Kidney (tissue), 22 donors: ENCODE measurements at places on chromosomes 11 and 22. TPM values are rescaled to one million over a fixed set of nuclear protein-coding genes. Genes with fewer than 3 reads are reported as not detected.

- no peaks in the 10 kb centered on the region for H3K27me3 ChIP-seq
- no peak overlapping the region for H3K4me3 ChIP-seq
- no peaks in the 10 kb centered on the region for H3K4me1 ChIP-seq
- no peak for DNase-seq
- H3K36me3 ChIP-seq = no peaks in the 10 kb centered on the region
These were observed 167.0 kb downstream of the TENM4 start for GRCh38 chr11:79273781-79274180.

GRCh38 chr11:80783561-80783960 is 1342.7 kb upstream of the TENM4 start:
- H3K36me3 ChIP-seq = no peaks in the 10 kb centered on the region
- H3K27me3 ChIP-seq = no peaks in the 10 kb centered on the region
- no peaks in the 10 kb centered on the region for H3K4me1 ChIP-seq
- no peak overlapping the region for H3K27ac ChIP-seq
- DNase-seq = no peak

The TRIM51 gene
- total RNA-seq = not detected

The FOLR2 gene
- 31.9 TPM for total RNA-seq

The AAMDC gene
- total RNA-seq = 35.8 TPM

DNA sequence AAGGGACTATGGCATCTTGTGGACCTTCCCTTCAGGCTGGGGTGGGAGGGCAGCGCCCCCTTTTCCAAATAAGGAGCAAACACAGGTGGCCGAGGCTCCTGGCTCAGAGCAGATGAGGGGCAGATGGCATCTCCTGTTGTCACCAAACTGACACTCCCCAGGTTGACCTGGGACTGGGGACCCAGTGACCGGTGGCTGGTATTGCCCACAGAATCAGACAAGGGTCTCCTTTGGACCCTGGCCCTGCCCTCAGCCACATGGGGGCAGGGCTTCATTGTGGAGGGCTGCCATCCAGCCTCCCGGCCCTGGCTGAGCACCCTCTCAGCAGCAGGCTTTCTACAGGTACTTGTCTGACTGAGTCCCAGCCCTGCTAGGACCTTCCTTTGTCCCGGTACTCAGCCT is 842 bp upstream of the SIGIRR start:
- H3K4me1 ChIP-seq = peaks cover 6% of the 10 kb centered on the region
- H3K27ac ChIP-seq = peak overlapping the region; percentile 59
- H3K4me3 ChIP-seq = peak overlapping the region; percentile 64

DNA sequence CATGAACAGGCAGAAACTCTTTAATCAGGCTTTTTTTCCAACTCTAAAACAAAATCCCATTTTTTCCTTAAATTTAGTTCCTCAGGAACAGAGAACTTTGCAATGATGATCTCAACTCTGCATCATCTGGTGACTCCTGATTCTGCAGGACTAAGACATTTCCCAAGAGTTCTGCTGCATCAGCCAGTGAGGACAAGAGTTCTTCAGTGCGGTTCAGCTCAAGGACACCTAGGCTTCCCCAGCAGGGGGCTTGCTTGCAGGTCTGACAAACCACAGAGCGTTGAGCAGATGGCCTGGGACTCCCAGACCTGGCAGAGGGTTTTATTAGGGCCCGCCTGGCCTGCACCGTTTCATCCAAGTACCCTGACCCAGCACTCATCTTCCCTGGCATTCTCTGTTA is 6.4 kb downstream of the CDCA5 start:
- no peaks in the 10 kb centered on the region for H3K4me1 ChIP-seq
- H3K27me3 ChIP-seq = no peaks in the 10 kb centered on the region
- no peak overlapping the region for H3K27ac ChIP-seq
- no peak for DNase-seq

DNA sequence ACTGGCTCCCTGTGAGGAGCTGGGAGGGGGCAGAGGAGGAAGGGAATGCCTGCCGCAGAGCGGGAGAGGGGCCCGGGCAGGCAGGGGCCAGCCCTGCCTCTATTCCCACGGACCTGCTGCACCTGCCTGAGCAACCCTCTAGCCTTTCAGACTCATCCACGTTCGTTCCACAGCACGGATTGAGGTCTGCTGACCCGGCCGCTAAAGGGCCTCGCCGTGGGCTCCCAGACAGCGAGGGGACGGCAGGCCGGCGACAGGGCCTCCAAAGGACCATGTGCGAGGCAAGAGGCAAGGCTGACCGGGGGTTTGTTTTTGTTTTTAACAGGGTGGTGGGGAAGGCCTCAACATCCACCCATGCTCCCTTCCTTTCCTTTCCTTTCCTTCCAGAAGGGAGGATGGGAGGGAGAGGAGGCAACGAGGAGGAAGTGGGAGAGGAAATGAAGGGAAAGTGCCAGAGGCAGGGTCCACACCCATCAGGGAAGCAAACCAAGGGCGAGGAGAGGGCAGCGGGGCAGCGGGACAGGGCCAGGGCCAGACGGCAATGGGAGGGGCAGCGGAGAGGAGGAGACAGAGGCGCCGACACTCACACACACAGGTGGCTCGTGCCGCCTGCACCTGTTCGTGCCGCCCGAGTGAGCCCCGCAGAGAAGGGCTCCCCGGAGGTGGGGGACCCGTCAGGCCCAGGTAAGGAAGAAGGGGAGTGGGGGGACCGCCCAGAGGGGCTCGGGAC is 7.5 kb downstream of the LRFN4 start:
- H3K36me3 ChIP-seq = no peaks in the 10 kb centered on the region
- no peak overlapping the region for H3K27ac ChIP-seq
- no peaks in the 10 kb centered on the region for H3K4me1 ChIP-seq
- DNase-seq = no peak
- no peak overlapping the region for H3K4me3 ChIP-seq

The APOL1 gene
- 160 TPM for total RNA-seq

DNA sequence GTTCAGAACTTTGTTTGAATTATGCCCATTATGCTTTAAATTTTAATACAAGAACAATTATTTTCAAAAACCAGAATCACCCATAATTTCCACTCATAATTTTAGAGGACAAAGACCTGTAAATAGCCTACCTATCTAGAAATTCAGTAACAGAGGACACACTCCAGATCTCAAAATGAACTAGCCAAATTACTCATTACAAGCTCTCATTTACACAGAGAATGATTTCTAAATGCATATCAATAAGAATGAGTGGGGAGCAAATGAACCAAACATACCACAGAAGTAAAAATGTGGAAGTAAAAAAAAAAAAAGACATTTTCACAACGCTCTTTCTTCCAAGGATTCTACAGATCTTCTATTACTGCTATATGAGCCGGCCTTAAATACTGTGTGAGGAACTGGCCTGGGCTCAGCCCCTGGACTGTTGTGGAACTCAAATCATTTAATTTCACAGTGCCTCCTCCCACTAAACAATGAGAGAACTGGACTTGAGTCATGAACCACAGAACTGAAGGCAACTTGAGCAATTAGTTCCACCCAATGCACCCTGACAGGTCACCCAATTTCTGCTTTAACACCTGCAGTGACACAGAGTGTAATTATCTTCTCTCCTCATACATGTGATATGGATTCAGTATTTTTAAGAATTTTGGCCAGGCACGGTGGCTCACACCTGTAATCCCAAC is 8.0 kb downstream of the MRTFA start:
- H3K27me3 ChIP-seq = no peaks in the 10 kb centered on the region
- H3K27ac ChIP-seq = no peak overlapping the region
- no peak overlapping the region for H3K4me3 ChIP-seq
- H3K4me1 ChIP-seq = no peaks in the 10 kb centered on the region
- H3K36me3 ChIP-seq = no peaks in the 10 kb centered on the region

The TMPRSS13 gene
- total RNA-seq = 1.9 TPM

DNA sequence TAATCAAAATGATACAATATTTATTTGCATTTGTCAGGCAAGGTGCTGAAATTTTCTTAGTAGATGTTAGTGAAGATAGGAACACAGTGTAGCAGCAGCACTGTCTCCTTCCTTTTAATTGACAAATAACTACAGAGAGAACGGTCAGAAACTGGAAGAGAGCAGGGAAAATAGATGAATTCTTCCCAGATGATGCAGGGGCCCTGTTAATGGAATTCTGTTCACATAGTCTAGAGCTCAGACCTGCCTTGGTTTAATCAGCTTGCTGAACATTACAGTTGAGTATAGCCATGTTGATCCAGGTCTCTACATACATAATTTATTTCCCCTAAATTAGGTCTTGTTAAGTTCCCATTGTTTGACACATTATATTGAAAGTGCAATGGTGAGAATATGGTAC is 127.4 kb downstream of the SLC17A6 start:
- H3K27me3 ChIP-seq = no peaks in the 10 kb centered on the region
- no peaks in the 10 kb centered on the region for H3K36me3 ChIP-seq
- no peaks in the 10 kb centered on the region for H3K4me1 ChIP-seq

The DSCAML1 gene
- 17.3 TPM for total RNA-seq

GRCh38 chr22:50416996-50417395 is 57.8 kb downstream of the SBF1 start:
- H3K27ac ChIP-seq = no peak overlapping the region
- H3K4me1 ChIP-seq = peaks cover 1% of the 10 kb centered on the region
- H3K4me3 ChIP-seq = no peak overlapping the region
- no peaks in the 10 kb centered on the region for H3K27me3 ChIP-seq
- DNase-seq = no peak

DNA sequence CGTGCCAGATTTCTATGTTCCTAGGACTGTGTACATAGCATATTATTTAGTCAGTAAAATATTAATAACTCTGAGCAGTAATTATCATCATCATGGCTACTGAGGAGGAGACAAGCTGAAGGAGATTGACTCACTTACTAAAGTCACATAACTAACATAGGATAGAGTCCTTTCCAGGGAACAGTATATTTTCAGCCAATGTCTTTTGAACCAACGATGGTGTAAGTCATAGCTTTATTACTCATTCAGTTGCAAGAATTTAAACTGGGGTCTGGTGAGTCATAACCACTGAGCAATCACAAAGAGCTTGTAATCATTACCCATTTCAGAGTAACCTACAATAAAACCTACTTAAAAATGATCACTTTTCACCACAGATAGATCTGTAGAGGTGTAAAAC is 1564.8 kb upstream of the TENM4 start:
- no peaks in the 10 kb centered on the region for H3K36me3 ChIP-seq
- H3K27ac ChIP-seq = no peak overlapping the region
- no peaks in the 10 kb centered on the region for H3K27me3 ChIP-seq
- no peaks in the 10 kb centered on the region for H3K4me1 ChIP-seq
- no peak overlapping the region for H3K4me3 ChIP-seq

DNA sequence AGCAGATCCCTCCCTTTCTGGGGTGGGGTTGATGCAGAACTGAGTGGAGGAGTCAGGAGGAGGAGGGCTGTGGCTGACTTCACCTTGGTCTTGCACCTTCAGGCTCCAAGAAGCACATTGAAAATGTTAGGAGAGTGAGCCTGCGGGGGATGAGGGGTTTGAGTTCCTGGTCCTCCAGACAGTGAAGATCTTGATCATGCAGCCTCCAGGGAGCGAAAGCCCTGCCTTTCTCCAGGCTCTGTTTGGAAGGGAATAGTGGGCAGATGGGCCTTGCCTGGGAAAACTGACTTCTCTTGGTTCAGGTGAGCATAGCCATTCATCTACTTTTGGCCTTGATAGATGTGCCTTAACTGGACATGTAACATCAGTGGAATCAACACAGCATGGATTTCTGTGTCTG is 267.6 kb upstream of the B3GAT1 start:
- no peak for DNase-seq
- no peaks in the 10 kb centered on the region for H3K27me3 ChIP-seq
- H3K4me3 ChIP-seq = no peak overlapping the region
- no peak overlapping the region for H3K27ac ChIP-seq

The RNF121 gene
- 59.4 TPM for total RNA-seq

DNA sequence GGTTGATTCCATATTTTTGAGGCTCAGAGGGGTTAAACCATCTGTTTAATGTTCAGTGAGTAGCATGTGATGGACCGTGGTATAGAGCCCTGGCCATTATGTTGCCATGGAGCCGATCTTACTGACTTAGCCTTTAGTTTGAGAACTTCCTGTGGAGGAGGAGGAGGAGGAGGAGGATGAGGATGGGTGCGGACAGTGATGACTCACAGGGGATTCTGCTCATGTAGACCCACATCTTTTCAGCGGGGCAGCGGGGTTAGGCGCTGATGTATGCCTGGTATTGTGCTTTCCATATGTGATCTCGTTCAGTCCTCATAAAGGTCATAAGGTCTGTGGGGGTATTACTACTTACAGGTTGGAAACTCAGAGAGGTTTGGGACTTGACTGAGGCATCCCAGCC is 13.9 kb downstream of the STX3 start:
- H3K27me3 ChIP-seq = no peaks in the 10 kb centered on the region
- no peak for DNase-seq
- H3K27ac ChIP-seq = no peak overlapping the region
- no peak overlapping the region for H3K4me3 ChIP-seq
- no peaks in the 10 kb centered on the region for H3K4me1 ChIP-seq

The TYR gene
- total RNA-seq = not detected

DNA sequence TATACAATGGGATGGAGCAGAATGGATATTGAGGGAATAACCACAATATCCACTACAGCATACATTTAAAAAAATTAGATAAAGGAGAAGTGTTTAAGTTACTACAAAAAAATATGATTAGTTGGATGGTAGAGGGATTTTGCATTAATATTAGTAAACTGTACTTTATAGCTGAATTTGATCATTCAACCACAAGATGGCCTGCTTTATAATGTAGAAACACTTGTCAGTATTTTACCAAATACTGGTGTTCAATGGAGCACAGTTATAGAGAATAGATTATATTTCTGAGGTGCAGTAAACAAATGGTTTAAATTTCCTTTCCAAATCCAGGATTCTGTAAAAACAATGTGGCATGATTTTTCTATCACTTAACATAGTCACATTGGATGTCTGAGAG is 818.8 kb upstream of the CHORDC1 start:
- no peaks in the 10 kb centered on the region for H3K36me3 ChIP-seq
- H3K27me3 ChIP-seq = no peaks in the 10 kb centered on the region
- H3K4me1 ChIP-seq = no peaks in the 10 kb centered on the region
- DNase-seq = no peak
- no peak overlapping the region for H3K4me3 ChIP-seq
- no peak overlapping the region for H3K27ac ChIP-seq

DNA sequence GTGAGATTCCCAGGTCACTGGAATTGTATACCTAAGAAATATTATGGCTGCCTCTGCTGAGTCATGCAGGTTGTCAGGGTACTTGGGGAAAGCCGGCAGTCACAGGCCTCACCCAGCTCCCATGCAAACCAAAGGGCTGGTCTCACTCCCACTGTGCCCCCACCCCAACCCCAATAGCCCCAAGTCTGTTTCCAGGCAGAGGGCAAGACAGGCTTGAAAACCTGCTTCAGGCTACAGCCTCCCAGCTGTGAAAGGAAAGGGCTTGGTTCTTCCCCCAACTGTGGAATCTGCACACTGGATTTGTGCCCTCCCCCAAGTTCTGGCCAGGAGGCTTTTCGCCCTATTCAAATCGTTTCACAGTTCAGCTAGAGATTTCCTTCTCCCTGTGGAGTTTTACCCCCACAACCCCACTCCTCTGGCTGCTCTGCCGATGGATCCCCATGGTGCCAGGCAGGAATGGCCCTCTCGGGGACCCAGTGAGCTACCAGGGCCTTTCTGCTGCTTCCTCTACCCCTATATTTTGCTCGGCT is 37.0 kb upstream of the ABTB2 start:
- no peak for DNase-seq
- no peak overlapping the region for H3K27ac ChIP-seq
- H3K27me3 ChIP-seq = no peaks in the 10 kb centered on the region
- H3K36me3 ChIP-seq = no peaks in the 10 kb centered on the region
- no peak overlapping the region for H3K4me3 ChIP-seq

GRCh38 chr11:112024178-112024772 is 933 bp upstream of the DLAT start:
- H3K27ac ChIP-seq = peak overlapping the region; percentile 95
- DNase-seq = peak; percentile 27
- H3K4me1 ChIP-seq = no peaks in the 10 kb centered on the region
- no peaks in the 10 kb centered on the region for H3K27me3 ChIP-seq
- H3K36me3 ChIP-seq = peaks cover 26% of the 10 kb centered on the region
- peak overlapping the region; percentile 96 for H3K4me3 ChIP-seq
